ENCODE measurements at places on chromosomes 3 and 15.

- no peak for DNase-seq
Observed at GRCh38 chr15:76285241-76285825, 25.9 kb downstream of the ETFA start.

DNA sequence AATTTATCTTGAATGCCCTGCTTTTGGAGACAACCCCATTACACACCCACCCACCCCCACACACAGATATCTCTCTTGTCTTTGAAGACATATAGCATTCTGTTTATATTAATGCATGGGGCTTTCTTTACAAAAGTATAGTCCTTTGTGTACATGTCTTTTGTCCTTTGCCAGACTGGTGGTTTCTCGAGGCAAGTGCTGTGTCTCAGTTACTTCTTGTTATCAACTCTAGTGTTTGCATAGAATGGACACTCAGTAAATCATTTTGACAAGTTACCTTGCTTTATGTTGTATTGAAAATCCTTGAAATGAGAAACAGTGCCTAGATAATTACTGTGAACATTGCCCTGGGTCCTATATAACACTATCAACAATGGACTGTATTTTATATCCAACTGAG lies 33.9 kb downstream of the KBTBD8 start:
- DNase-seq: no peak

GRCh38 chr3:57335283-57335938 lies 42.9 kb upstream of the ASB14 start:
- DNase-seq: no peak

DNA sequence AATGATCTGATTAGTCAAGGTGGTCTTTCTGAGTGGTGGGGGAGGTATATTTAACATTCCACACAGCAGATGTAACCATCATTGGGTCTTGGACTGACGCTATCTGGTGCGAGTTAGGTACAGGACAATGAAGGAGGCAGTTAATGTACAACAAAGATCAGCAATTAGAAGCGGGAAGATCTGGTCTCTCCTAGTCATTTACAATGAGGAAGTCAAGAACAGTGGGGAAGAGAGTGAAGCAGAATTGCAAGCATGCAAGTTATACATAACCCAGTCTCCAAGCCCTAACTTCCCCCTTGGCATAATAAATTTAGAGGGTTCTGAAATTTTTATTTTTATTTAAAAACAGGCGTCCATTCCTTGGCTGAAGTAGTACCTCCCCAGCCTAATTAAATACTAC lies 14.1 kb downstream of the GPD1L start:
- DNase-seq: no peak

DNA sequence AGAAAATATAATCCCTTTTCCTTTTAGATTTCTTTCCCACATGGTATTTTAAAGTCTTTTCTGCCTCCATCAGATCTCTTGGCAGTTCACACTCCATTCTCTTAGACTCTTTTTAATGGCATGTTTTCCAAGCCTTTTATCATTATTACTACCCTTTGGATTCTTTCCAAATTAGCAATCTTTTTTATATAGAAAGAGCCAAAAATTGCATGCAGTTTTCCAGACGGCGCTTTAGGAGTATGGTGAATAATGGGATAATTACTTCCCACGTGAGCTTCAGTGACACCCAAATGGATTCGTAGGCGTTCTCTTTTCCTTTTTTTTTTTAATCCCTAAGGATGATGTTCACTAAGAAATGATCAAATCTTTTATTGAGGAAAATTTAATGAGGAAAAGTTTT lies 354.8 kb upstream of the DNAJC19 start:
- DNase-seq: no peak

Measured in GM04504 (cell line).